ENCODE measurements at places on chromosomes 3 and 15.
A peak's percentile ranks its signal among the peaks of the same experiment; 100 is the strongest.

GRCh38 chr3:109284071-109284470, 32.2 kb downstream of the DPPA2 start:
- DNase-seq = no peak

- DNase-seq = no peak
Measured at GRCh38 chr3:163914567-163914966, 1163.7 kb downstream of the SI start.

- DNase-seq = peak; percentile 41
Measured at GRCh38 chr3:97822359-97822775, 556 bp downstream of the CRYBG3 start.

GRCh38 chr15:82017656-82018055, 28.2 kb downstream of the MEX3B start:
- no peak for DNase-seq

DNA sequence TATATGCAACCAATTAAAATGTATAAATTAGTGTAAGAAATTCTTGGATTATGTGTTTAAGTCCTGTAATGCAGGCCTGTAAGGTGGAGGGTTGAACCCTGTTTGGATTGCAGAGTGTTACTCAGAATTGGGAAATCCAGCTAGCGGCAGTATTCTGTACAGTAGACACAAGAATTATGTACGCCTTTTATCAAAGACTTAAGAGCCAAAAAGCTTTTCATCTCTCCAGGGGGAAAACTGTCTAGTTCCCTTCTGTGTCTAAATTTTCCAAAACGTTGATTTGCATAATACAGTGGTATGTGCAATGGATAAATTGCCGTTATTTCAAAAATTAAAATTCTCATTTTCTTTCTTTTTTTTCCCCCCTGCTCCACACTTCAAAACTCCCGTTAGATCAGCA, 65.4 kb upstream of the ACAD9 start:
- DNase-seq = no peak

DNA sequence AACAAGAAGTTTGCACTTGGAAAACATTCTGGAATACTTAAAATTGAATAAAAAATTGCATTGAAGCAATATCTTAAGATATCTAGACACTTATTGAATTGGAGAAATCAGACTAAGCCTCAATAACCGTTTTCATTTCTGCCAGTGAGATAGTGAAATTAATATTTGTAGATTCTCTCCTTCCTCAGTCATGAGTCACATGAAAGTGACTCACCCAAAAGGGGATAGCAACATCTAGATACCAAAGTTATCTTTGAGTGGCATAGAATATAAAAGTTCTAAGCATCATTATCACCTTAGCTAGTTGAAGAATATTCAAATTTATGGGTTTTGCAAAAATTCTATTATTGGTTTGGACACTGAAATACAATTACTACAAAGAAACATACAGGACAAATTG, 614.8 kb upstream of the ZNF717 start:
- no peak for DNase-seq

DNA sequence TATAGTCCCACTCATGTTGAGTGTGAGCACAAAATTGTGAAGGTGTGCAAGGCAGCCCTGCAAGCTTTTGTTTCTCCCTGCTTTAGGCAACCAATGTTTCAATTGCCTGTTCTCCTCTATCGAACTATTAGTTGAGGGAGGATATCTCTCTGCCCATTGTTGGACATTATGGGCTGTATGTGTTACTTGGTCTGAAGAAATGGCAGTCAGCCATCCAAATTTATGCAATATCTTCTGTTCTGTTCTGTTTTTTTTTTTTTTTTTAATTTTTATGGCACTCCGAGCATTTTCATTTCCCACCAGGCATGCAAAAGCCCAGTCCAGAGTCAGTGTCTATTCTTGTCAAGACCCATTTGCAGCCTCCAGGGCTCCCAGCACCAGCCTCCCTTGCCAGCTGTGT, 44.0 kb downstream of the ANAPC13 start:
- DNase-seq = no peak

- no peak for DNase-seq
Measured at GRCh38 chr15:57388464-57388863, 12.2 kb downstream of the CGNL1 start.

- peak; percentile 53 for DNase-seq
Measured at GRCh38 chr15:34582461-34583371, 735 bp downstream of the GOLGA8B start.

DNA sequence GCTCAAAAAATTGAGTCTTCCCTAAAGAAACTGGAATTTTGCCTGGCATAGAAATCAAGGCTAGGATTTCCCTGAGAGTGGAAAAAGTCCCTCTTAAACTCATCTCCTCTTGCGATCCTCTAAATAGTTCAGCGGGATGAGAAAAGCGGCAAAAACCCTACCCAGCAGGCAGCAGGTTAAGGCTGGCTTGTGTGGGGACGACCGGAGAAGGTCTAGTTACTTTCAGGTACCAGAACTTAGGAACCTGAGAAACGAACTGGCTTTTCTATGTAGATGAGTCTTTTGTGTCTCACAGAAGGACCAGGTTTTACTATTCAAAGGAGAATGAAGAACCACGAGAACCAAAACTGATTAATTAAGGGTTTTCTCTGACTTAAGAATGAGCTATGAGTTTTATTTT, 523.7 kb upstream of the TGFBR2 start:
- no peak for DNase-seq

- DNase-seq = no peak
Measured at GRCh38 chr3:36643192-36643591, 121.2 kb downstream of the DCLK3 start.

DNA sequence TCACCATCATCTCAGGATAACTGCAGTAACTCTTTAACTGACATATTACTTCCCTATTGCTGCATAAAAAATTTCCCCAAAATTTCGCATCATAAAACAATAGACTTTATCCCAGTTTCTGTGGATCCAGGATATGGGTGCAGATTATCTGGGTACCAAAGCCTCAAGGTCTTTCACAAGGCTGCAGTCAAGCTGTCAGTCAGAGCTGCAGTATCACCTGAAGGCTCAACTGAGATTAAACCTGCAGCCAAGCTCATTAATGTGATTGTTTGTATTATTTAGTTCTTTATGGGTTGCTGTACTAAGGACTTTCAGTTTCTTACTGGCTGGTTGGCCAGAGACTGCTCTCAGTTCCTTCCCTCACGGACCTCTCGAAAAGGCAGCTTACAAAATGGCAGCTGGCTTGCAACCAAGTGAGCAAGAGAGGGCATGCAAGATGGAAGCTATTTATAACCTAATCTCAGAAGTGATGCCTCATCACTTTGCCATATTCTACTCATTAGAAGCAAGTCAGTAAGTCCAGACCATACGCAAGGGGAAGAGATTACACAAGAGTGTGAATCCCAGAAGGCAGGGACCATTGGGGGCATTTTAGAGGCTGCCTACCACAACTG, 54.9 kb downstream of the DCUN1D1 start:
- DNase-seq = no peak

DNA sequence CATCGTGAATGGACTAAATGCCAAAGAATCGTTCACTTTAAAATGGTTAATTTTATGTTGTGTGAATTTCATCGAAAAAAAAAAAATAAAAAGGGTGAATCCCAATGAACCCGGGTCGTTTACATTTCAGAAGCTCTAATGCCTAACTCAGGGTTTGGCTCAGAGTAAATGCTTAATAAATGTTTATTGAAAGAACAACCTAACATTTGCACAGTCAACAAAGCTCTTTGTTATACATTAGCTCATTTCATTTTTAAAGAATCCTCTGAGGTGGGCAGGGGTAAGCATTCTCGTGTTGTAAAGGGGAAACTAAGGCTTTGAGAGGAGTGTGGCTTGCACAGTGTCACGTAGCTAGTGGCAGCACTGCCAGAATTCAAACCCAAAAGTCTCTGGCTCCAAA, 109.5 kb downstream of the RPLP1 start:
- no peak for DNase-seq

- DNase-seq = no peak
Measured at GRCh38 chr15:88939486-88939806, 26.3 kb upstream of the MFGE8 start.

DNA sequence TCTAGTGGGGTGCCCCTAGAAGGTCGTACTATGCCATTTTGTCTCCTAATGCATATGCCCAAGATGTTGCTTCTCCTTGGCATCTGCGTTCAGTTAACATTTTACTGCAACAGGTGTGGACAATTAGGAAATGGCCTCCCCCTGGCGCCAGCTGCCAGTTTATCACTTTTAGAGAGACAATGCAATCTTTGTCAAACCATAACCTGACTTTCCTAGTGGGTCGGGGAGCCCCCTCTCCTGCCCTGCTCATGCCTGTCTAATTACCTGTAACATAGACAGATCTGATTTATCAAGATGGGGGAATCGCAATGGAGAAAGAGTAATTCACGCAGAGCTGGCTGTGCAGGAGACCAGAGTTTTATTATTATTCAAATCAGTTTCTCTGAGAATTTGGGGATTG, 353.7 kb upstream of the SGO1 start:
- DNase-seq = no peak

DNA sequence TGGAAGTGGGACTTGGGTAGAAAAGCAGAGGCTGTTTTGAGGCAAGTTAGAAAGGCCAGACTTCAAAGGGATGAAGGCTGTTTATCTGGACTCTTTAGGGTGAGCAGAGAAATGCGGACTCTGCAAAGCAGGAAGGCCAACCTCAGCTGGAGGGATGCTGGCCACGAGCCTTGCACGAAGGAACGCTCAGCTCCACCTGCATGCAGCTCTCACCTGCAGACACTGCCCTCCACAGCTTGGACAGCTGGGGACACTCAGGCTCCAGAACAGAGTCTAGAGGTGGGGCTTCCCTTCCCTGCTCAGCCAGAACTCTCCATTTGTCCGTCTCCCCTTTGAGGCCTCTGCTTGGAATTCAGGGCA, 229.7 kb downstream of the ADAMTS17 start:
- DNase-seq = no peak

DNA sequence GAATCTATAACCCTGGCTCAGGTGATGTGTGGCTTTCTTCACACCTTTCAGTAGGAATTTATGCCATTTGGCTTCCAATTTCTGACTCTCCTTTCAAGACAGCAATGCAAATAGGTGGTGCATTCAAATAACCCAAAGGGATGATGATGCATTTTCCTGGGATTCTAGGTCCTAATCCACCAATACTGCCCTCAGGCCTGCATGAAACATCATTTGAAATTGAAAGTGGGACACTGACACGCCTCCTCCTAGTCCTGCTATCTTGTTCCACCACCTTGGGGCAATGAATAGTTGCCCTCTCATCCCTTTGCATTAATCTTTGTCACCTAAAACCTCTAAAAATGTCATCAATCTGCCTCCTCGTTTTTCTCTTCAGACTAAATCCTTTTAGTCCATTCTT, 198.4 kb upstream of the ST8SIA2 start:
- no peak for DNase-seq

DNA sequence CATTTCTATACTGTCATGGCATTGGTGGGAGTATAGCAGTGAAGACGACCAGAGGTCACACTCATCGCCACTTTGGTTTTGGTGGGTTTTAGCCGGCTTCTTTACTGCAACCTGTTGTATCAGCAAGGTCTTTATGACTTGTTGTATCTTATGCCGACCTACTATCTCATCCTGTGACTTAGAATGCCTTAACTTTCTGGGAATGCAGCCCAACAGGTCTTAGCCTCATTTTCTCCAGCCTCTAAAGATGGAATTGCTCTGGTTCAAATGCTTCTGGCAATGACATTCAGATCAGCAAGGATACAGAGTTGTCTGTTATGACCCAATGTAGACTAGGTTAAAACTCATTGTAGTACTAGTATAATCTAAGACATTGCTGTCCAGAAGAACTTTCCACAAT, 54.9 kb upstream of the LRTM1 start:
- DNase-seq = no peak

- no peak for DNase-seq
Measured at GRCh38 chr15:88711806-88712205, 73.0 kb downstream of the ISG20 start.

Measured in activated CD4-positive, CD25-positive, alpha-beta regulatory T cell treated with anti-CD3 and anti-CD28 coated beads, Interleukin-2, amount 50 U/mL, for 72 hours (primary cell).